ENCODE measurements at places on chromosomes 7 and 10.

GRCh38 chr7:45196374-45196773 lies 38.8 kb downstream of the RAMP3 start:
- no peak for DNase-seq

DNA sequence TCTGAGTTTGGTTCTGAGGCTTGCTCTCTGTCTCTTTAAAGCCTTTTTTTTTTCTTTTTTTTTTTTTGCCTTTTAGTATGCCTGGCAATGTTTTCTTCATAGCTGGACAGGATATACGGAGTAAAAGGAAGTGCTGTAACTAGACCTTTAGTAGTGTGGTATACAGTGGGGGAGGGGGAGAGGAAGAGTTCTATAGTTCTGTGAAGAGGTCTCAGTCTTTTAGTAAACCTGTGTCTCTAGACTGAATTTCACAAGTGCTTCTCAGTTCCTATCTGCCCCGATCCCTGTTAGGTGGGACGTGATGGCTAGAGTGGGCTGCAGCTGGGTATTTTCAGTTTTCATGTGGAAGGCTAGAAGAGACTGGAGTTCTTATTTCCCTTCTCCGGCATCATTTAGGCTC lies 3.1 kb upstream of the ABCC2 start:
- no peak for DNase-seq

- no peak for DNase-seq
Measured at GRCh38 chr7:117227091-117227490, 95.8 kb downstream of the WNT2 start.

DNA sequence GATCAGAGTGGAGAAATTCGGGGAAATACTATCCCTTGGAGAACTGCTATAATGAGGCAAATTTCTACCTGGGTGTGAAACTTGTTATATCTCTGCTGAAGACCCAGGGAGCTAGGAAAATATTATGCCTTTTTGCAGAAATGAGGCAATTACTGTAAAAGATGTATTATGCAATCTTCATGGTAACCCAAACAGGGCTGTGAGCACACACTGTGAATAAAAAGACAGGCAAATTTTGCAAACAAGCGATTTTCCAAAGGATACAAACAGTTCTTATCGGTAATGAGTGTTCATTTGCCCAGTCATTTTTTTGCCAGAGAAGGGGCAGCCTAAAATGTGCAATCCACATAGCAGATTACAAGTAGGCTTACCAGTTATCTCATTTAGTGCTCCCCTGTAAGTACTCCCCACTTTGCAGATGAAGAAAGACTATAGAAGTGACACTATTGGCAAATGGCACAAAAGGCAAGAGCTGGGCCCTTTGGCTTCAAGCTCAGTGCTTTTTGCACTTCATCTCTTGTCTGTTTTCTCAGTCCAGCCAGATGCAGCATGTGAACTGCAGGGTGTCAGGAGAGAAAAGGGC lies 205.8 kb downstream of the HECW1 start:
- no peak for DNase-seq

GRCh38 chr10:36096576-36096975 lies 454.5 kb upstream of the FZD8 start:
- no peak for DNase-seq

DNA sequence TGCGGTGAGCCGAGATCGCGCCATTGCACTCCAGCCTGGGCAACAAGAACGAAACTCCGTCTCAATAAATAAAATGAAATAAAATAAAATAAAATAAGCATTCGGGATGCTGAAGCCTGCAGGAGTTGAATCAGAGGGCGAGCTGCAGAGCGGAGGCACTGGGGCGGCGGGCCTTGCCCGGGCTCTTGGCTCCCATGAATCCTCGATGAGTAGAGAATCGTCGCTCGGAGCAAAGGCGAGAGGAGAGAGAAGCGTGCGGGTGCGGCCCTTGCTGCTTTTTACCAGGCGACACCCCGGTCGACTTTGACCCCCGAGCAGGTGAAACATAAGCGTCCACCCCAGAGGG lies 168.3 kb downstream of the UBE2H start:
- no peak for DNase-seq

DNA sequence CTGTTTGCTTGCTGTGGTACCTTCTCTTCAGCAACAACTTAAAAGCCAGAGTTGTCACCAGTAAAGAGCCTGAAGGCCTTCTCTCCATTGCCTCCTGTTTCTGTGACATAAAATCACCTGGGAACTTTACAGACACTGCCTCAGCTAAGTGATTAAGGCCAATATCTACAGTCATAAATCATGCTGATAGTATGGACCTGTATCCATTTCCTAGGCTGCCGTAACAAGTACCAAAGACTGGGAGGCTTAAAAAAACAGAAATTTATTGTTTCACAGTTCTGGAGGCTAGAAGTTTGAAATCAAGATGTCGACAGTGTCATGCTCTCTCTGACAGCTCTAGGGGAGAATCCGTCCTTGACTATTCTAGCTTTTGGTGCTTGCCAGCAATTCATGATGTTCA lies 108.4 kb upstream of the UNC5B start:
- no peak for DNase-seq

DNA sequence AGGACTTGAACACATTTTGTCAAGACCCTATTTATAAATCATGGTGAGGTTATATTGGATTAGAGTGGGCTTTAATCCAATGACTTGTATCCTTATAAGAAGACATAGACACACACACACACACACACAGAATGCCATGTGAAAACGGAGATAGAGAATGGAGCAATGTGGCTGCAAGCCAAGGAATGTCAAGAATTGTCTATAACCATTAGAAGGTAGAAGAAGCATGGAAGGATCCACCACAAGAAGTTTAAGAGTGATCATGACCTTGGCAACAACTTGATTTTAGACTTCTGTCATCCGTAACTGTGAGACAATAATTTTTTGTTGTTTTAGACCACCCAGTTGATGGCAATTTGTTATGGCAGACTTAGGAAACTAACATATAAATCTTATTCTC lies 514.2 kb downstream of the TFEC start:
- no peak for DNase-seq

DNA sequence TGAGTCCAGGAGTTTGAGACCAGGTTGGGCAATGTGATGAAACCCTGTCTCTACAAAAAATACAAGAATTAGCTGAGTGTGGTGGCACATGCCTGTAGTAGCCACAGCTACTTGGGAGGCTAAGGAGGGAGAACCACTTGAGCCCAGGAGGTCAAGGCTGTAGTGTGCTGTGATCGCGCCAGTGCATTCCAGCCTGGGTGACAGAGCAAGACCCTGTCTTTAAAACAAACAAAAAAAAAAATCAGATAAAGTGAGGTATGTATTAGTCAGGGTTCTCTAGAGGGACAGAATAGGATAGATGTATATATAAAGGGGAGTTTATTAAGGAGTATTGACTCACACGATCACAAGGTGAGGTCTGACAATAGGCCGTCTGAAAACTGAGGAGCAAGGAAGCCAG lies 101.5 kb upstream of the GPR26 start:
- DNase-seq: no peak

DNA sequence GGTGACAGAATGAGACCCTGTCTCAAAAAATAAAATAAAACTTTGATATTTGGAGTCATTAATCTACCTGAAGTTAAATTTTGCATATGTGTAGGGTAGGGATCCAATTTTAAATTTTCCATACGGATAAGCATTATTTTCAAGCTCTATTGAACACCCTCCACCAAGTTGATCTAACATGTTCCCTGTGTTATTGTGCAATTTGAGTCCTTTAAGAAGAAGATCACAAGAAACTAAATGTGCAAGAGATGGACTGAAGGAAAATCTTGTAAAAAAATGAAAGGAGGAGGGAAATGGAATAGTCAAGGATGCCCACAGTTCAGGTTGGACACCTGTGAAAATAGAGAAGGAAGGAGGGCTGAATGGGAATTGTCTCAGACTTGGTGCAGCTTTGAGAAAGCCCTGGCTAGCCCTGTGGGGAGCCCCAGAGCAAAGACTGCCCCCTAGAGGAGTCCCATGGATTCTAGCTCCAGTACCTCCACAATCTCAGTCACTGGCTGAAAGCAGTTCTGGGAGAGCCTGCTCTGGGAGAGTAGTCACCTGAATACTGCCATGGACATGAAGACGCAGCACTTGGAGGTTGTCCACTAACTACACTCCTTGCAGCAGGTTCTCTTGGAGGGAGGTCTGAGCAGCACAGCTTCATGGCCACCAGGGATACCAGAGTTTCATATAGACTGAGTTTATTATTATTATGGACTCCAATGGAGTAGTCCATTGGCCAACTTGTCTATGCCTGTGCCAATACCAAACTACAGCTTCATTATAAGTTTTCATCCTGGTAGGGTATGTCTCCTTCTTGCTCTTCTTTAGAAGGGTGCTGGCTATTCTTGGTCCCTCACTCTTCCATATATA lies 5.7 kb upstream of the TIAL1 start:
- no peak for DNase-seq

- DNase-seq: no peak
Measured at GRCh38 chr7:11557627-11558026, 274.4 kb downstream of the THSD7A start.

GRCh38 chr7:110281362-110281761 lies 809.6 kb upstream of the LRRN3 start:
- DNase-seq: no peak

GRCh38 chr10:11145495-11145855 lies 127.8 kb downstream of the CELF2 start:
- DNase-seq: no peak

- no peak for DNase-seq
Measured at GRCh38 chr10:107579970-107580369, 415.5 kb upstream of the SORCS1 start.

DNA sequence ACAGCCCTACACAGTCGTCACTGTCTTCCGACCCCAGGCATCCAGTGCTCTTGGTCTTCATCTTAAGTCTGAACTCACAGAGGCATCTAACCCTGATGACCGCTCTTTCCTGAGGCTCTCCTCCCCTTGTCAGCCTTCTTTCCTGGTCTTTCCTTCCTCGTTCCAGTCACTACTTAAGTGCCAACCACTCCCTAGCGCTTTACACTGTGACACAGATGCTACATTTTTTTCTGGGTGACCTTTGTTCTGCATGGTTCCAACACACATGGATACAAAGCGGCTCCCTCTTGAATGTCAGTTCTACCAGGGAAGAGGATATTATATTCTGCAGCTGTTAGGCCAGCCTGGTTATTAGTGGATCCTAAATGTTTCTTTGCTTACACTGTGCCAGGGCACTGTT lies 12.7 kb downstream of the YWHAG start:
- DNase-seq: no peak

DNA sequence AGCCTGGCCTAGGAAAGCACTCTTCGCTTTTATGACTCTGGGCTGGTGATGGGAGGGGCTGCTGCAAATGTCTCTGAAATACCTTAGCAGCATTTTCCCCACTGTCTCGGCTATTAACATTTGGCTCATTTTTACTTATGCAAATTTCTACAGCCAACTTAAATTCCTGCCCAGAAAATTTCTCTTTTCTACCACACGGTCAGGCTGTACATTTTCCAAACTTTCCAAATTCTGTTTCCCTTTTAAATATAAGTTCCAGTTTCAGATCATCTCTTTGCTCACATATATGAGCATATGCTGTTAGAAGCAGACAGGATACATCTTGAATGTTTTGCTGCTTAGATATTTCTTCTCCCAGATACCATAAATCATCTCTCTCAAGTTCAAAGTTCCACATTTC lies 332.3 kb downstream of the ADK start:
- DNase-seq: no peak

Measured in esophagus squamous epithelium (tissue), 5 donors.